ENCODE measurements at places on chromosomes 2 and 18. TPM values are rescaled to one million over a fixed set of nuclear protein-coding genes. Genes with fewer than 3 reads are reported as not detected.

- no peaks in the 10 kb centered on the region for H3K36me3 ChIP-seq
- H3K27ac ChIP-seq = no peak overlapping the region
- H3K4me3 ChIP-seq = no peak overlapping the region
- DNase-seq = no peak
- H3K27me3 ChIP-seq = no peaks in the 10 kb centered on the region
Observed at GRCh38 chr2:15112216-15112615, 448.9 kb downstream of the NBAS start.

ZNF532 gene
- 133 TPM for total RNA-seq

DNA sequence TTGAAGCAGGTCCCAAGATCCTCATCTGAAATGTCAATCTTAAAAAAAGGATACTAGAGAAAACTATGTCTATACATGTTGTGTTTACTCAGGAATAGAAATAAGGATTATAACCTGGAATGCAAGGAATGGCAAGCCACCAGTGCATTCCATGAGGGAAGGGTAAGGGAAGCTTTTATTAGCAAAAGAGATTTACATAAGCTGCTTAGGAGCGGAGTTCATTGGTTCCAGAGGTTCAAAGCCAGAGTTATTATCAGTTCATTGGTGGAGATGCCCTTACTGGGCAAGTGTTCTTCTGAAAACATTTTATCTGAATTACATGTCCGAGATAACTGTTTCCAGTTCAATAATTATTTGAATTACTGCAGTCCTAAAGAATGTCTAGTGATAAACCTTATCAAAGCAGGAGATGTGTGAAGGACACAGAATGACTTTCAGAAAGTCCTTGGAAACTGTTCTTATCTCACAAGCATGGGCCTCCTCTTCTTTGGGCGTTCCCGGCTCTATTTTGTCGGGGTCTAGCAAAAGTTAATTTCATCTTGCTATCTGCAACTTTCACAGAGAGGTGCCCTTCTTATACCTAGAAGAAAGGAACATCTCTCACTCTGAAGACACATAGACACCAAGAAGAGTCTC lies 23.5 kb downstream of the COMMD1 start:
- peaks cover 9% of the 10 kb centered on the region for H3K4me1 ChIP-seq
- no peaks in the 10 kb centered on the region for H3K27me3 ChIP-seq
- H3K36me3 ChIP-seq = no peaks in the 10 kb centered on the region
- no peak for DNase-seq
- no peak overlapping the region for H3K4me3 ChIP-seq
- H3K27ac ChIP-seq = no peak overlapping the region

DNA sequence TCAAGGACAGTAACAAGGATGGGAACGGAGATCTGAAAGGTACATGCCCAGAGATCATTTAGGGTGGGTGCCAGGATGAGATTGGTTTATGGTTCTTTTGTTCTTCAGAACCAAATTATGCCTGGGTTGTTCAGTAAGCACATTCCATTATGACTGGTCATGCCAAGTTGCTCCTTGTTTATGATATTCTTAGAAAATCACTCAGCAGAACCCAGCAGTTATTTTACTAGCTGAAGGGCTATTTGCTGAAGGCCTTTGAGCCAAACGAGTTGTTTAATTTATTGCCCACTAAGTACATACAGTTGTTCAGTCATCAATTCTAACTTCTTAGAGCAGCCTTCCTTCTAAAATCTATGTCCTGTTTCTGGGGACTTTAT lies 635 bp downstream of the SLC3A1 start:
- no peaks in the 10 kb centered on the region for H3K36me3 ChIP-seq
- peak overlapping the region; percentile 72 for H3K27ac ChIP-seq
- H3K4me3 ChIP-seq = no peak overlapping the region
- H3K4me1 ChIP-seq = peaks cover 15% of the 10 kb centered on the region
- DNase-seq = no peak

GRCh38 chr2:159987181-159987580 lies 75.2 kb downstream of the PLA2R1 start:
- H3K4me1 ChIP-seq = peaks cover 10% of the 10 kb centered on the region
- H3K27me3 ChIP-seq = no peaks in the 10 kb centered on the region
- H3K4me3 ChIP-seq = no peak overlapping the region
- DNase-seq = no peak

DNA sequence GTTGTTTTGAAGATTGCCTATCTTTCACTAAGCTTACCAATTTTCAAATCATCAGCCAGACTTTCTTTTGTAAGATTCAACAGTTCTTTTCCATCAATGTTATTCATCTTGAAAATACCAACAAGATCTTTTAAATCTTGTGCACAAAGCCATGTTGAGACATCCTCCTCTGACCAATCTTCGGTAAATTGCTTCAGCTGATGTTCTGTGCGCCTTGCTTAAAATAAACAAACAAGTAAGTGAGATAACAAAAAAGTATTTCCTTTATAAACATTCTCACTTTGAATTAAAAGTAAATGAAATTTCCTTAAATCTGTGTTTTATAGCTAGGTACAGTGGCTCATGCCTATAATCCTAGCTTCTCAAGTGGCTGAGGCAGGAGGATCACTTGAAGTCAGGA lies 30.3 kb downstream of the WDSUB1 start:
- peaks cover 2% of the 10 kb centered on the region for H3K36me3 ChIP-seq
- DNase-seq = no peak
- no peak overlapping the region for H3K27ac ChIP-seq
- H3K4me3 ChIP-seq = no peak overlapping the region
- no peaks in the 10 kb centered on the region for H3K4me1 ChIP-seq

ASB18 gene
- total RNA-seq = not detected

EN1 gene
- not detected for total RNA-seq

DNA sequence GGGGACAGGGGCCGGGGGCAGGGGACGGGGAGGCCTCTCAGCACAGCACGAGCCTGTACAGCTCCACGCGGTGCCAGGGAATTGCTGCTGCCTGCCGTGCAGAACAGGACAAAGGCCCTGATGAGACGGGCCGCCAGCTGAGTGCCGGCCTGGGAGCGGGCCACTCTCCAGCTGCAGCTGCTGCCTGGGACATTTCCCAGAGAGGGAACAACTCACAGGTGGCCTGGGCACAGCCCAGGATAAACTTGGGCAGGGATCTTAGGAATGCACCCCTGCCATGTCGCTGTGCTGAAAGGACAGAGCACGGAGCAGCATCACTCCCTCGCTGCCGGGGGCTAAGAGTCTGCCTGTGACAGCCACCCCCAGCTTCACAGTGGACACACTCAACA lies 38.8 kb downstream of the CENPO start:
- H3K27me3 ChIP-seq = no peaks in the 10 kb centered on the region
- H3K4me1 ChIP-seq = no peaks in the 10 kb centered on the region
- no peak overlapping the region for H3K27ac ChIP-seq
- H3K36me3 ChIP-seq = peaks cover 16% of the 10 kb centered on the region

Measured in thoracic aorta (tissue), 2 donors.